ENCODE measurements at places on chromosomes 2 and 18.

DNA sequence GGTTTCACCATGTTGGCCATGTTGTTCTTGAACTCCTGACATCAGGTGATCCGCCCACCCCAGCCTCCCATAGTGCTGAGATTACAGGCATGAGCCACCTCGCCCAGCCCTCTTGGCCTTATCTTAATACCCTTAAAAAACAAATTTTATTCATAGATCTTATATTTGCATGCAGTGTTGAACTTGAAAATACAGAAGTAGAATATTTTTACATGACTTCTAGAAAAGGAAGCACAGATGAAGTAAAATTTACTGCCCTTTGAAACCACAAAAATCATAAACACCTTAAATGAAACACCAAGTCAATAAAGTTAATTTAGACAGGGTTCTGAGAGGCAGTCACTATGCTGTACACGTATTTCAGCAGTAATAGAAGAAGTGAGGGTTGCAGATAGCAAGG, 145.7 kb downstream of the CERS6 start:
- peak; percentile 51 for DNase-seq

DNA sequence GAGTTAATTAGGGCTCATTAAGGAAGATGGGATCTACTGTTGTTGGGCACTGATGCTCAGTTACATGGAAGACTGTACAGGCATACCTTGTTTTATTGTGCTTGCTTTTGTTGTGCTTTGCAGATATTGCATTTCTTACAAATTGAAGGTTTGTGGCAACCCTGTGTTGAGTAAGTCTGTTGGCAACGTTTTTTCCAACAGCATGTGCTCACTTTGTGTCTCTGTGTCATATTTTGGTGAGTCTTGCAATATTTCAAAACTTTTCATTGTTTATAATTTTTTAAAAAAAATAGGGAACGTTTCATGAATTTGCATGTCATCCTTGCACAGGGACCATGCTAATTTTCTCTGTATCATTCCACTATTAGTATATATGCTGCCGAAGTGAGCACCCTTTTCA, 15.6 kb downstream of the PHLPP1 start:
- no peak for DNase-seq

DNA sequence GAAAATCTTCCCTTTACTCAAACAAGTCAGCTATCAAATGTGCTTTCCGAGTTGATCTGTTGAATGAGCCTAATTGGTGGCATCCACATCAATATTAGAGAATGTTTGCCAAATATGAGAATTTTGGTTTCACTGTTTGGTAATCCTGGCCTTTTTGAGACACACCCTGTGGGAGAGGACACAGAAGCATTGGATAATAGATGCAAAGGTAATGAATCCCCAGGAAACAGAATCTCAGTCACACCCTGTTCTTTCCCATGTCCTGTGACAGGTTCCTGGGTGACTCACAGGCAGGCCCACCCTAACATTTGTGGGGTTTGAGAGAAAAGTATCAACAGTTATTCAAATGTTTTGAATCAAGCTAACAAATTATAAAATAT, 99.8 kb upstream of the PELI1 start:
- no peak for DNase-seq

DNA sequence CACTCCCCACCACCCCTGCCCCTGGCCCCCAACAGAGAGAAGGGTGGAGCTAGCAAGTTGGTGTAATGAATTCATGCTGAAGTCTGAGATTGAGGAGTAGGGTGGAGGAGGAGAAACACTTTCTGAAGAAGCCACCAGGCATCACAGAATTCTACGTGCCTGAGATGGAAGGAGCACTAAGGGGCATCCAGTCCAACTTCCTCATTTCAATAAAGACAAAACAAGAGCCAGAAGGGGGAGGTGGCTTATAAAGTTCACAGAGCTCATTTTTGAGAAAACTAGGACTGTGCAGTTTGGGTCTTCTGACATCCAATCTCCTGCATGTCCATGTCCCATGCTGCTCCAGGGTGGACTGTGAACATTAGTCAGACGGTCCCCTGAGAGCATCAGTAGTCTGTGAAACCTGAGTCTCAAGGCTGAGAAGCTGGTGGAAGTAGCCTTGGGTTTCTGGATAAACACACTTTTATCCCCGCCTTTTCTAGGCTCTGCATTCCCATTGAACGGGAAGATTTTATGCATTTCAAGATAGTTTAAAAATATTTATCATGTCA, 77.7 kb downstream of the TRIM43 start:
- DNase-seq, result peak; percentile 44

GRCh38 chr2:180366481-180366880, 359.4 kb upstream of the CWC22 start:
- DNase-seq, result no peak

- no peak for DNase-seq
Measured at GRCh38 chr18:34707670-34708069, 2.4 kb upstream of the DTNA start.

- peak; percentile 36 for DNase-seq
Measured at GRCh38 chr2:144671695-144672455, 152.0 kb upstream of the ZEB2 start.

DNA sequence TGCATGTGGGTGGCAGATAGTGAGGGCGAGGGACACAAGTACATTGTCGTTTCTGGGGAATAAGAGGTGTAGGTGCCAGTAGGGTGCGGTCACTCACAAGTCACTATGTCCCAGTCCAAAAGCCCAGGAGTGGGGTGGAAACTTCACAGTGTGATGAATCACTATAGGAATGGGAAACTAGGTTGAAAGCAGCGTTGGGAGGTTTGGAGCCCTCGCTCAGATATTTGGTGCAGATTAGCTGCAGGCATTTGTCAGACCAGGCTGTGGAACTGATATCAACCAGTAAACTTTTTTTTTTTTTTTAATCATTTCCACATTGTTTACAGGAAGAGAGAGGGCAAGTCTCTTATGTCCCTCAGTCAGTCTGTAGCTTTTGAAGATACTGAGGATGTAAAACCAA, 121.8 kb downstream of the CERS6 start:
- peak; percentile 40 for DNase-seq

GRCh38 chr18:11037533-11038240, 111.7 kb downstream of the PIEZO2 start:
- DNase-seq, result no peak

- no peak for DNase-seq
Measured at GRCh38 chr2:153232464-153232863, 246.1 kb downstream of the RPRM start.

DNA sequence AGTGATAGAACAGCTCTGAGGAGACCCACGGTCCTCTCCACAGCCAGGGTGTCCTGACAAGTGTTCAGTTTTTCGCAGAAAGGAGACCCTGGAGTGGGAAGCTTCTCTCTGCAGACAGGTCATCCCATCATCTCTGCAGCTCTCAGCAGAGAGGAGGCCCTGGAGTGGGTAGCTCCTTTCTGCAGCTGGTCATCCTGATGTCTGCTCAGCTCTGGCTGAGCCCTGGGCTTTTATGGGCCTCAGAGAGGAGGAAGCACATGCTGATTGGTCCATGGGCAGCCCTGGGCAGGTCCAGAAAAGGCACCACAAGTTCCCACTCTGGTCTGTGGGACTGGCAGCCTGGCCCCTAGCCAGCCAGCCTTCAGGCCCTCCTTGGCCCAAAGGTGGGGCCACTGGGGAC, 72.3 kb upstream of the ST3GAL5 start:
- DNase-seq, result no peak

DNA sequence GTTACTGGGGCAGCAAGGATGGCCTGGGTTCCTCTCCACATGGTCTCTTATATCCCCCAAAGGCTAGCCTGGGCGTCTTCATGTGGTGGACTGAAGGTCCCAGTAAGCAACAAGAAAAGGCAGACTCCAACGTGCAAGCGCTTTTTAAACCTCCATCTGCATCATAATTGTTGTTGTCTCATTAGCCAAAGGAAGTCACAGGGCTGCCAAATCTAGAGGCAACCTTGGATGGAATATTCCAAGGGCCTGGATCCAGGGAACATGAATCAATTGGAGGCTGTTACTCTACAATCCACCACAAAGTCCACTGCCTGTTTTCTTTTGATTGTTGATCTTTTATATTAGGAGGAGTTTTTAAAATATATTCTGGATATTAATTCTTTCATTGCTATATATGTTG, 118.8 kb downstream of the SH3RF3 start:
- no peak for DNase-seq

DNA sequence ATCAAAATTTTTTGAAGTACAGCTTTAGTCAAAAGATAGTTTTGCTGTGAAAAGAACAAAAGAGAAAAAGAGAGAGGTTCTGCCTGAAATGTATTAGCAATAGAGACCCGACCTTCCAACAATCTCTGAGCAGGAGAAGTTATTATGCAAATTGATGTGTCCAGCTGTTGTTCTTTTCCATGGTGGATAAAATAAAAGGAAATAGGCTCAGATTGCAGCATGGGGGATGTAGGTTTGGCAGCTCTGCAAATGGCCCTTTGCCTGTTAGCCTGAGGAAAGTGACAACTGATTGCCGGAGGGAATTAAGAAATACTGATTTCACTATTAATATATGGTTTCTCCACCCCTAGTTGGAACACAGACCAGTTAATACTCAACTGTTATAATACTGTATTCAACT, 1283.2 kb upstream of the NXPH2 start:
- no peak for DNase-seq

DNA sequence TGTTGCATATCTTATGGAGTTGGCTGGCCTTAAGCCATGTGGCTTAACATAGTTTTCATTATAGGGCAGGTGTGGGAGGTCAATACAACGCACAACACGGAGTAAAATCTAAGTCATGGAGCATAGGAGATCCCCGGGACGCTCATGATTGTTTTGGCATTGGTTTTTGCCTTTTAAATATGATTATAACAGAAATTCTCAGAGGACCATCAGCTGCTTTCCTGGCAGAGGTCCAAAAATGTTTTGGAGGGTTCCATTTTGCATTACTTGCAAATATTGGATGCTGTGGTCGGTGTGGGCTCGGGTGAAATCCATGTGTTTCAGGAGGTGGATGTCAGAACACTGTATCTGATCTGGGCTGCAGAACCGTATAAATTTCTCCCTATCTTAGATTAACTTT, 3.4 kb downstream of the NCOA1 start:
- no peak for DNase-seq

DNA sequence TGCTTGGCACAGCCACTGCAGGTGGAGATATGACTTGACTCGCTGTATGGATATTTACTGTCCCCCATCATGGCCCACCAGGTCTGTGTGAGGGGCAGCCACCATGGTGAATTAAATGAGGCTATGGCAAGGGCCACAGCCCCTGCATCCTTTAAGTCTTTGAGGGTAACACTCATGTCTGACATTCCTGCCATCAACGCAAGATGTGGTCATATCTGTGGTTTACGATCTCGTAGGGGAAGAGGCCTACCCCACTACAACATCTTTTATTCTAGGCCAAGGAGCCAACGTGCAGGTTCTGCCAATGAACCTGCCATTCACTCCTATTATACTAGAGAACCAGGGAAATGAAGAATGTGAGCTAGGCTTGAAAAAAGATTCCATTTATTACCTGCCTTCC, 381.6 kb upstream of the ID2 start:
- DNase-seq, result peak; percentile 45

DNA sequence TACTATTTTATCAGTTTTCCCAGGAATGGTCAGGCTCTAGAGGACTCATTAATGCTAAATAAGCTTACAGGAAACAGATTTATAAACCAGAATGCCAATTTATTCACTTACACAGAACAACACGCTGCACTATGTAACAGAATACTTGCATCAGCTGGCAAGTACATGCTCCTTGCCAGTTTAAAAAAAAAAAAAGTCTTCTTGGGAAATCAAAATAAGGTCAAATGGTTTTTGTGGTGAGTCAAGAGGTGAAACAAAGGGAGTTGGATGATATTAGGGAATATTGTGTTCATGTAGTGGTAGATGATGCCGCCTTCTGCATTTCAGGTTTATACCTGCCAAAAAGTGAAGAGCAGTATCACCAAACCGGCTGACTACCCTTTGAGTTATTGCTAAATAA, 1322.1 kb upstream of the ZEB2 start:
- no peak for DNase-seq

- peak; percentile 42 for DNase-seq
Measured at GRCh38 chr2:136114382-136114781, 3.6 kb downstream of the CXCR4 start.
